Endodermal cell (in vitro differentiated cells): ENCODE measurements at places on chromosomes 6 and 20.

GRCh38 chr6:25007269-25007699 lies 71.5 kb upstream of the RIPOR2 start:
- DNase-seq: no peak

- DNase-seq: no peak
Observed at GRCh38 chr6:145080651-145081050, 654.7 kb downstream of the EPM2A start.

DNA sequence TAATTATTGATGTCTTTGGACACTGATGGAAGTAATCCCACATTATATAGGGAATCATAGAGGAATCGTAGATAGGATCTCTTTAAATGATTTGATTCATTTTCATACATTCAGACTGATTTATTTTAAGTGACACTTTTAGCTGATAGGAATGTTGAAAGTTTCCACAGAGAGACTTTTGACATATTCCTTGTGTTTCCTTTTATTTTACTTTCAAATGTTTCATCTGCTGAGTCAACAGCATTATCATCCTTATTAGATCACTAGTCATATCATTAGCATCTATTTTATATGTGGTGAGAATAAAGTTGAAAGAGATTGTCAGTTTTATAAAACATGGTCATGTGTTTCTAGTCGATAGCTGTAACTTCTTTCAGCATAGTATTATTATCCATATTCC lies 13.4 kb downstream of the DCBLD1 start:
- DNase-seq: no peak

DNA sequence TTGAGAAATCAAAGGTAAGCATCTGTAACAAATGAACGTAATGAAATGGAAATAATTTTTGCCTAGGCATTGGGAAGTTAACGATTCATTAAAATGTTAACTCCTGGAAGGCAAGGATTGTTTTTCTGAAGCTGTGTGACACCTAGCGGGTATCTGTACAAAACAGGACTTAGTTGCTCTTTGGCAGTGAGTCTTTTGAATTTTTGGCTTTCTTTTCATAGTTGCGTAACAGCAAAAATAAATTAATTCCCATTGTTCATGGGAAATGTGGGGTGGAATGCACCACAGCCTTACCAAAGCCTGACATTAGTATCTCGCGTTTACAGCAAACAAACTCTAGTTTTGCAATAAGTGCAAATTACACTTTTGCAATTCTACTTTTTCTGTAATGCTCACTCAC lies 92.7 kb upstream of the DTNBP1 start:
- no peak for DNase-seq

DNA sequence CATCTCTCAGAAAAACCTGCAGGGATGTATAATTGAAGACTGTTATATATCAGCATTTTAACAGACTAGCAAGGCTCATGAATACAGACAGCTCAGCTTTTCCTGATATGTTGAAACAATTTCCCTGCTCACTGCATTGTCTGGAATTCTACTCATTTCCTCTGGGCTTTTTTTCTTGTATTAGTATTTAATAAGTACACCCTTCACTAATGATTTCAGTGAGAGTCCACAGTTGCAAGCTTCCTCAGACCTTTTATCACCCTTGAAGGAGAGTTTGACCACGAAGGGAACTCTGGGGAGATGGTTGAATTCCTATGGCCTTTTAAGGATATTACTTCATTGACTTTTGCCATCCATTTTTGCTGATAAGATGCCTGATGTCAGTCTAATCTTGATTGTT lies 248.7 kb downstream of the ADGB start:
- DNase-seq: no peak

DNA sequence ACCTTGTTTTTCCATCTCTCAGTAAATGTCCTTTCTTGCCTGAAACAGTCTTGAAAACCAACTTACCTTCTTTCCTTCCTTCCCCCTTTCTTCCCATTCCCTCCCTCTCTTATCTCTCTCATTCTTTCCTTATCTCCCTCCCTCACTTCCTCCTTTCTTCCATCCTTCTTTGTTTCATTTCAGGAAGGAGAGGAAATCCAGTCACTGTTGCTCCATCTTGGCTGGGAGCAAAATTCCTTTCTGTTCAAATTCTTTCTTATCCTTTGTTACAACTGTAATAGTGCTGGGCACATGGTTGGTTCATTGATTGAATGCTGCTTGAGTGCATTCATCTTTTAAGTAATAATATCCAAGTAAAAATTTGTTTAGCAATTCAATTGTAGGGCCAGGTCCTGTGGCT lies 17.4 kb upstream of the TCP11 start:
- DNase-seq: no peak

GRCh38 chr6:13286181-13286580 lies 42.2 kb downstream of the TBC1D7 start:
- DNase-seq: no peak

- DNase-seq: no peak
Observed at GRCh38 chr6:11404838-11405237, 132.7 kb upstream of the TMEM170B start.

DNA sequence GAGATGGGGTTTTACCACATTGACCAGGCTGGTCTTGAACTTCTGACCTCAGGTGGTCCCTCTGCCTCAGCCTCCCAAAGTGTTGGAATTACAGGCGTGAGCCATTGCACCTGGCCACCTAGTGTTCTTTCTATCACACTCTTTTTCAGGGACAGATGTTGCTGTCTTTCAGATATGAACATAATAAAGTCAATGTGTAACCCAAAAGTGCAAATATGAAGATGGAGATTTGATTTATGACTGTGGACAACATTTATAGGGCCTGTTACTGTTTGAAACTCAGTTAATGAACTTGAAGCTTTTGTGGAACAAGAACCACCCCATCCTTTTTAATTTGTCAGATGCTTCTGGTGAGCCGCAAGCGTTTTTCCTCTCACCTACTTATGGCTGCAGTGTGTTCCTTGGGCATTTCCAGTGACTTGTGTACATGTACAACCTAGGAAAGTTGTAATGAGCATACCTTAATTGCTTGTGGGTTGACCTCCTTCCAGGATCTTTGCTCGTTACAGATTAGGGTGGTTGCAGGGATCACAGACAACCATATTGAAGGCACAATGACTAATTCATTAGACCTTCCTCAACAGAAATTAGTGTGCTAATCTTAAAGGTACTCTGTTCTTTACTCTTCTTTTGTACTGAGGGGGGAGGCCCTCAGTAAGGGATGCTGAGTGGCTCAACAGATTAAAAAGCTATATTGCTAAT lies 6.8 kb downstream of the TBPL1 start:
- DNase-seq: no peak

DNA sequence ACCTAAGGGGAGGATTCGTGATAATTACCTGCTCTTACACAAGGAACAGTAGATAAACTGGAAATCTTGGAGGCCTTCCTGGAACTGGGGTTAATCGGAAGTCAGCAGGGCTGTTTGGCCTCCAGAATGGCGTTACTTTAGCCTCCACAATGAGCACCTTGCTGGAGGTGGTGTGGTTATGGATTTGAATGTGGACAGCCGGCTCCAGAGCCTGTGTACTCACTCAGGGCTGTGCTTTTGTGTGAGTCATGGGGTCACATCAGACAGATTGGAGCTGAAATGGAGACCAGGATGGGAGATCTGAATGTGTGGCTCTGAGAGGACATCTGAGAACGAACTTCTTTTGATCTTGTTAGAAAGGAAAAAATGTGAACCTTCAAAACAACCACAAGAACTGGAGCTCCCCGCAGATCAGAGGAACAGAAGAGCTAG lies 30.4 kb downstream of the IGF2R start:
- DNase-seq: no peak

GRCh38 chr6:23414051-23414445 lies 712.0 kb upstream of the NRSN1 start:
- no peak for DNase-seq

DNA sequence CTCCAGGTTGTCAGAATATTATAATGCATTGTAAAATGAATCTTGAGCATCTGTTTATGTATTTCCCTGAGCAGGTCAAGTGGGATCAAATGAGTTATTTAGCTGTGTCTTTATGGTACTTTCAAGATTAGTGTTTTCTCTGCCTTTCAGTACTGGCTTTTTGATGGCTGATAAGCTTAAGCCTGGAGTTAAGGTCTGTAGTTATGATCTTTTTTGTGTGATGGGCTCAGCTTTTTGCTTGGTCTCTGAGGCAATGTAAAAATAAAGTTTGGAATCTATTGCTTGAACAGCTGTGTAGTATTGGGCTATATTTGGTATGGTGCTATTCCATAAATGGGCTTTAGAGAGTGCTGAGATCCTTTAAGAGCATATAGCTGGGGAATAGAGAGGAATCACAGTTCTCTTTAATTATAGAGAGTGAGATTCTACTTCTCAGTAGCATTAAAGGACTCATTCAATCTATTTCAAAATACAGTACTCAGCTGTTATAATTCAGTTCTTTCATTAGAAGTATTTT lies 40.7 kb downstream of the ZNF451 start:
- DNase-seq: no peak

DNA sequence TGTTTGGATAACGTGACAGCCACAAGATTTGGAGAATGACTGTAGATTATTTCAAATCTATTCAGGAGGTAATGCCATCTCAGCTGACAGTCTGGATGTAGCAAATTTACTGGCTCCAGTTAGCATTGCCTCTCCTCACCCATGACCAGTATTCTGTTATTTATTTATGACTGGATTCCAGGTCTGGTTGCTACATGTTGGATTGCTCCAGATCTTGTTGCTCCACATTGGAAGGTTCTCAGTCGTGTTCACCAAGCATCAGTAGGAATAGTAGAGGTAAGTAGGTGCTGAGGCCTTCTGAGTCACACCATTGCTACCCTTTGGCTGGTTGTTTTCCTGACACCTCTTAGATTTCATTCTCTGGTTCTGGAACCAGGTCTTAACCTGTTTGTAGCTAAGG lies 69.5 kb upstream of the ELOVL5 start:
- DNase-seq: no peak

GRCh38 chr20:34350095-34350494 lies 13.0 kb upstream of the ITCH start:
- no peak for DNase-seq

GRCh38 chr20:5719861-5720403 lies 30.3 kb upstream of the SHLD1 start:
- DNase-seq: peak; percentile 46

DNA sequence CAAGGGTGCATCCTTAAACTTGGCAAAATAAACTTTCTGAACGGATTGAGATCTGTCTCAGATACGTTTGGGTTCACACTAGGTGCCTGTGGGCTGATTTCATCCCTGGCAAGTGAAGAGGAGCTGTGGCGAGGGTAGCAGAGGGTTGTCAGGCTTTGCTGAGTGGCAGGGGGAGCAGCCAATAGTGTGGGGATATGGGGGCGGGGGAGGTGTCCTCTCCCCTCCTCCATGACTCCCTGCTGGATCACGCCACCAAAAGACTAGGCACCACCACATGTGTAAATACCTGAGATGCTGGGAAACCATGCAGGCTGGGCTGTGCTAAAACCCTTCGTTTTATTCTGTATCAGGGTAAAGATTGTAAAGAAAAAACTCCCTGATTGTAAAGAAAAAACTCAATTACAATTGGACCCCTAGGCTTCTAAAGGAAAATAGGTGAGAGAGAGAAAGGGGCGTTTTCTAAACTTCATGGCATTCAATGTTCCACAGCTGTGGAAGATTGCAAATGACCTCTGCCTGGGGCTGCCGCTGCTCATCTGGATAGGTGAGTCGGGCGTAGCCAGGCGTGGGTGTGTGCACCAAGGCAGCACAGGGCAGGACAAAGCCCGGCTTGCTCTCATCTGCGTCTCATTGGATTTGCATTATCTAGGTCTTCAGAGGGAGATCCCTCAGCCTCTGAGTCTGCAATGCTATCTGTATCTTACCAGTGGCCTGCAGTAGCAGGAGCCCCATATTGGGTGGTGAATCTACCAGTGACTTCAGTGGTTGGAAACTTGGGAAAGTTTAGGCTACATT lies 26.9 kb upstream of the ADTRP start:
- DNase-seq: peak; percentile 90

- DNase-seq: no peak
Observed at GRCh38 chr6:133833949-133834359, 55.0 kb upstream of the TCF21 start.

DNA sequence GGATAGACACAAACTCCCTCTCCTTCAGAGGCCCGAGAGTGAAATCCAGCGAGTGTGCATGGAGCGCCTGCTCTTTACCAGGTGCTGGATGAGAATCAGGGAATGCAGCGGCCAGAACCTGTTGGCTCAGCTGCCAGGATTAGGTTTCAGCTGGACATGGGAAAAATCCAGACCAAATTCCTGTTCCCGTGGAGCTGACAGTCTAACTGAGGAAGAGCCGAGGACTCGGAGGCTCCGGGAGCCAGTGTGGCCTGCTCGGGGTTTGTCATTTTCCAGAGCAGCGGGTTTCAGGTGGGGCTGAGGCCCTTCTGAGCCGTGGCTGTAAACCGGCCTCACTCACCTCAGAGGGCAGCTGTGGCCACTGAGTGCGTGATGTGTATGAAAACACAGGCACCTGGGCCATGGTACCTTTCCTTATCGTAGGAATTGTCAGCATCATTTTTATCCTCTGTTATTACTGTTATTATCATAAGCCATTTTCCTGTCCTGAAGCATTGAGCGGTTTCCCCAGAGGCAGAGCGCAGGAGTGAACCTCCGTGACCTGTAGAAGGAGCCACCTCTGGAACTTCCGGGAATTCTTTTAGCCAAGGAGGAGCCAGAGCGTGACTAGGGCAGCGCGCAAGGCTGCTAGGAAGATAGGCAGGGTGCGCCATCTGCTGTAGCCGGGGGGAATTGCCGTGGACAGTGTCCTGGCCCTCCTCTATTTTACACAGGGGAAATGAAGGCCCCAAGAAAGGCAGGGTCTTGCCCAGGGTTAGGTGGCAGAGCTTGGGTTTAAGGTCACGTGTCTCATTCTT lies 27.3 kb downstream of the PKIG start:
- peak; percentile 98 for DNase-seq

DNA sequence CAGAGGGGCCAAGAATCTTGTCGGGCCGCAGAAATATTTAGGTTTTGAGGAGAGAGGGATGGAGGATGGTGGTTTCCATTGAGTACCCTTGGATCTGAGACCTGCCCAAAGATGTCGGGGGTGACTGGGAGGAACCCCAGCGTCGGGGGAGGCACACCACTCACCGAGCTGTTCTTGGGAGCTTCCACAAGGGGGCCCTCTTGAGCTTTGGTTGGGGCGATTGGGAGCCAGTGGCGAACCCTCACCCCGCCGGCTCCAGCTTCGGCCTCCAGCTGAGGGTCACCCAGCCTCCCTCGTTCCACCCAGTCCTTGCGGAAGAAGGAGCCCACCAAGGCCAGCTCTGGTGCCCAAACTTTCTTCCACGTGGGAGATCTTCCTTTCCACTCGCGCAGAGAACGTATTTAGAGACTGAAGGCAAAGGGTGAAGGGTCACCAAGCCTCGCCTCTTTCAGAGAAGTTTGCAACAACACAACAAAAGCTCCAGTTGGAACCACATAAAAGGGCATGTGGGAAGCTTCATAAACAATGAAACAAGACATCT lies 33.6 kb downstream of the APCDD1L start:
- DNase-seq: peak; percentile 92

DNA sequence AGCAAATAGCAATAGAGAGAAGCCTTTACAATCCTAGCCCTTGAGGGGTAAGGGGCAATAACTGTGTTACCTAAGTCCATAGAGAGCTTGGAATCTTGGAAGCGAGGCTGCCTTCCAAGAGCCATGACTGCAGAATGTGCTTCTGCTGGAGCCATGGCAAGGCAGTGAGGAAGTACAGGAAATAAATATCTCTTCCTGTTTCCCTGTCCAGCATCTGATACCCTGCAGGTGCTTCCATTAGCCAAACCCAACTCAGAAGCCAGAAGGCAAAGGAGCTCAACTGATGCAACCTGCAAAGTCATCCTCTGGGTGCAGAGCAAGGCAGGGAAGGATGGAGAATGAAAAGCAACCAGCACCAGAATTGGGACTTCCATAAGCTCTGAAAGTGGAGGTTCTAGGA lies 41.0 kb upstream of the KLHL31 start:
- DNase-seq: no peak
